Stimulated activated CD8-positive, alpha-beta memory T cell treated with anti-CD3 and anti-CD28 coated beads, Interleukin-4, amount 100 ng/mL, for 24 hours (primary cell): ENCODE measurements at places on chromosomes 3 and 15.

- DNase-seq: no peak
Observed at GRCh38 chr3:112505907-112506306, 6.6 kb upstream of the BTLA start.

DNA sequence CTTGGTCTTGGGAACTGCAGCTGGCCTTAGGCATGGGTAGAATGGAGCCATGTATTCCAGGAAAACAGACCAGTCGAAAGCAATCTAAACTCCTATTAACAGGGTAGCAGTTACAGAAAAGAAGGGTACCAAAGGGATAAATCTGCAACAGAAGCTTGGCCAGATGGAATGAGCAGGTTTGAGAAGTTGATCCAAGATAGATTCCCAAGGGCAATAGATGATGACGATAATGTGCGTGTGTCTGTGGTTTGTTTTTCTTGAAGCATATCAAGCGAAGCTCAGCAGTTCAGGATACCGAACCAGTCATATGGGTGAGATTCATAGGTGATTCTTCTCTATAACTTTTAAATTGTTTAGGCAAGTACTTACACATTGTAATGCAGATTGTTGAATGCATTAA is 203.8 kb upstream of the SEMA6D start:
- no peak for DNase-seq

DNA sequence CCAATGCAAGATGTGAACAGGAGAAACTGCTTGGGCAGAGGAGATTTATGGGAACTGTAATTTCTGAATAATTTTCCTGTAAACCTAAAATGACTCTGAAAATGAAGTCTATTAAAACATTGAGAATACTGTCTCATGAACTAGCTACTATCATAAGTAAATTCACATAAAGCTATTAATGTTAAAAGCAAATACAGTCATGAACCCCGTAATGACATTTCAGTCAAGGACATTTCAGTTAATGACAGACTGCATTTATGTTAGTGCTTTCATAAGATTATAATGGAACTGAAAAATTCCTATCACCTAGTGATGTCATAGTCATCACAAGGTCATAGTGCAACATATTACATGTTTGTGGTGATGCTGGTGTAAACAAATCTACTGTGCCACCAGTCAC is 17.2 kb downstream of the CBLB start:
- DNase-seq: no peak

DNA sequence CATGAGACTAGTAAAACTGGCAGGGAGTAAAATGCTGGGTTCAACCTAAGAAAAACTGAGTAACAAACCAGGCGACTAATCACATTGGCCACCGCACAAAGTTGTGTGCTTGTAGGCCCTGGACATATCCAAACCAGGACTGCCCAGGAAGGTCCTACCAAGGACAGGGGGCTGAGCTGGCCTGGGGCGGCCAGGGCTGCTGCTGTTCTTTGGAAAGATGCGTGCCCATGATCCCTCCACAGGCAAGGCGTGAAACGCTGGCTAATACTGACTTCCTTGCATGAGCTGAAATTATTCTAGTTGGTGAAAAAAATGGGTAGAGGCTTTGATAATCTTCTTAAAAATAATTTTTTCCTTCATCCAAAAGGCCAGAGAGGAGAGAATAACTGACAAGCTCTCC is 56.9 kb upstream of the ADCY5 start:
- DNase-seq: no peak

GRCh38 chr3:13863382-13863952 is 16.4 kb downstream of the WNT7A start:
- DNase-seq: no peak

DNA sequence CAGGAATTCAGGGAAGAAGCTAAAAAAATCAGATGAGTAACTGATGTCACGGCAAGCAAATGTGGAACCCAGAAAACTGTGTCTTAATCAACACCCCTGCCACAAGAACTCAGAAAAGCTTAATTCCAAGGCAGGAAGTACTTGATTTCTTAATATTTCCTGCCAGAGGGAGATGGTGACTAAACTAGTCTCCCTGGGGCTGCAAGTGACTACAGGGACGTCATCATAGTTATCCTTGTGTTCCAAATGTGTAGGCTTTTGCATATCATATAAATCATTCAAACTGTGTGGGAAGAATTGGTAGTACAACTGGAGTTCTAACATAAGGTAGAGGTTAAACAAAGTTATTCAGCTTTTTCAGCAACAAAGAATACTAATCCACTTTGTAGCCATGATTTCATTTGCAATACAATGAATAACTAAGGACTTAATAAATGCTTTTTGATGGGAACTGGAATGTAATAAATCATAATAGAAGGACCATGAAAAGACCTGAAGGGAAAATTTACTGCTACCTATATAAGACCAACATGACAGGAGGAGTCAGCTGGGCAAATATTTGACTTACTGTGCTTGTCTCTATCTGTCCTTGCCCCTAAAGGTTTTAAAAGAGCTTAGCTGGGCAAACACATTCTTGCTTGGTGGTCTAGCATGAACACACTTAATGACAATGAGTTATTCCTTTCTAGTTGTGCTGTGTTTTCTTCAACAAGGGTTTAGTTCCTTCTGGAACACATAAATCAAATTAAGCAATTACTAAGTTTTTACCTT is 76.0 kb upstream of the NECTIN3 start:
- DNase-seq: no peak

DNA sequence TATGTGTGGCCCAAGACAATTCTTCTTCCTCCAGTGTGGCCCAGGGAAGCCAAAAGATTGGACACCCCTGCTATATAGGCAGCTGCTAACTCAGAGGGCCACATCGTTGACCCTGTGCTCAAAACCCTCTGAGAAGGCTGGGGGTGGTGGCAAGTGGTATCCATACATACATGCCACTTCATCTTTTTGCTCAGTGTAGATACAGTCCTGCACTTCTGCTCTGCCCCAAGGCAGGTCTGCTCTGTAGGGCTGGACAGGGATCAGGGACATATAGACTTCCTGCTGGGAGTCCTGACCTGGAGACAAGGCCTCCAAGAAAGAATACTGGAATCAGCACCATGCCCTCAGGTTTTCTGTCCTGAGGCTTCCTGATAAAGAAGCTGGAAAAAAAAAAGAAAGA is 4.5 kb upstream of the HCN4 start:
- no peak for DNase-seq

DNA sequence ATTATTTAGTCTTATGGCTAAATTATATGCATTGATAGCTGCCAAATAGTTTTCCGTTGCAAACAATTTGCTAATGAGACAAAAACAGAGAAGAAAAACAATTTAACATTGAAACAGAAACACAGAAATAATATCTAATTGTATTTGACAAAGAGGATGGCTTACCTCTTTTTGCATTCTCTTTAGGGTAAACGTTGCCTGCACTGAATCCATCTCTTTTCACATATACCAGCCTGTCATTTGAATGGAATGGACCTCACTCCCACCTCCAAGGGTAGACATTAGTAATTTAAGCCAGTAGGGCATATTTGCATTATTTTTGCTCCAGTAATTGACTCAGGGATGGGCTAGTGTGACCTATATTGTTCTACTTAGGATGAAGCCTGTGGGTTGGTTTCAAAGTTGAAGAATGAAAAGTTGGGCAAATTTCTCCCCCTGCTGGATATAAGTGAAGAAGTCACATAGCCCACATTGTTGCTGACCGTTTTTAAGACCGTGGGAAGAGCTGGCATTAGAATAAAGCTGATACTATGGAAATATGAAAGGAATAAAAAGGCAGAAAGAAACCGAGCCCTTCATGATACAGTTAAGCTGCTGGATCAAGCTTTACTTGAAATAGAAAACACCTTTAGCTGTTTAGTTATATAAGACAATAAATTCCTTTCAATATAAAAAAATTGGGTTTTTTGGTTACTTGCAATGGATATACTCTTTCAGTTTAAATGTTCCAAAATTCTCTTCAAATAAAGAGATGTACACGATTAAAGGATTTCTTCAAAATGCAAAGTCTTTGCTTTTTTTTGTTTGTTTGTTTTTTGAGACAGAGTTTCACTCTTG is 26.9 kb downstream of the PIERCE2 start:
- DNase-seq: no peak

GRCh38 chr3:89521328-89521727 is 413.9 kb downstream of the EPHA3 start:
- DNase-seq: no peak
